T1000 (cell line): ENCODE measurements at places on chromosomes 7 and 10.

DNA sequence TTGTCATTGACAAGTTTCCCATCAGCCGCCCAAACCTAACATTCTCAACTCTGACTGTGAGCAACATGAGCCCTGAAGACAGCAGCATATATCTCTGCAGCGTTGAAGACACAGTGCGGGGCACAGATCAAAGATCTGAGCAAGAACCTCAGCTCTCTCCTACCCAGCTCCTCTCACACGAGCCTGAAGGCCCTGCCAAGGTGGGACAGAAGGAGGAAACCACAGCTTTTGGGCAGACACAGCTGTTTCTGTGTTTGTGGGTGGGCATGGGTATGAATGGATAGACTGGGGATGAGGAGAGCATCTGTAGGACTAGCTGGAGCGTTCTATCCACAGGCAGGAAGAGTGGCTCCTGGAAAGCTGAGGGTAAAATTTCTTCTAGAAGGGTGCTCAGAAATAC is 8.5 kb upstream of the PRSS1 start:
- DNase-seq = no peak

DNA sequence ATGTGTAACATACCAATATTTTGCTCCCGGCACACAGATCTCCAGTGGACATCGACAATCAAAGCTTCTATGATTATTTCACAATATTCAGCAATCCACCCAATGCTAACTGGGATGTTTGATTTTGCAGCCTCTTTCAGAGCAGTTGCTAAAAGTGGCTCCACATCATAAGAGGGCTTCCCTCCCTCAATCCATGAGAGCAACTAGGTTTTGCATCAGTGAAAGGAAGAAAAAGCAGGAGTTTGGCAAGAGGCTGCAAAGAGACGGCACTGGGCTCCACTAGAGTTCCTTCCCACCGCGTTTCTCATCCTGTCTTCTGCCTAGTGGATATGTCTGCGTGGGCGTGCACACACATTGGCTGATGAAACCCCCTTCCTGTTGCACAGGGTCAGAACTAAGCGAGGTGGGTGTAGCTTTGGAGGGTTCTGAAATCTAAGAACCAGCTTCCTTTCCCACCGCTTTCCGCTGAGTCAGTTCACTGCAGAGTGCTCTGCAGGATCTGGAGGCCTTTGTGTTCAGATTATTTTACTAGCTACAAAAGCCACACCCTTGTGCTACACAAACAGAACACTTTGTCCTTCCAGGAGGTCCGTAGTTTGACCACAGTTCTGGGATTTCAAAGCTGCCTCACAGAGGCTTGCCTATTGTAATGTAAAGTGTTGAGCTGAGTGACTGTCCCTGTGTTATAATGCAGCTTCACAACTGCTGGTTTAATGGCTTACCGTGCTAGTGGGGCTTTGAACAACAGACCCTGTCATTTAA is 28.1 kb downstream of the ARL4A start:
- DNase-seq = peak; percentile 8

DNA sequence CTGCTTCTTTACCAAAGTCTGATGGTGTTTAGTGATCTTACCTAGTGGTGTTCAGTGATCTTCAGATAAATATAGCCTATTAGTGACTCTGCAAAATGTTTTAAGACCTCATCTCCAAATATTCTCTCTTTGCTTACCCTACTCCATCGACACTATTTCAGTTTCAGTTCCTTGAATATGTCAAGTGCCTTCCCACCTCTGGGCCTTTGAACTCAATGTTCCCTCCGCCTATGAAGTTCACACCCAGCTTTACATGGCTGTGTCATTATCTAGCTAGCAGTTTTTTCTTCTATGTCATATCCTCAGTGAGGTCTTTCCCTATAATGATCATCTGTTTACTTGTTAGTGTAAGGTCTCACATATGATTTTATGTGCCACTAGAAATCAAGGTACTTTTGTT is 322.6 kb downstream of the DGKB start:
- DNase-seq = no peak

GRCh38 chr10:70906031-70906783 is 17.8 kb upstream of the PCBD1 start:
- DNase-seq = no peak

DNA sequence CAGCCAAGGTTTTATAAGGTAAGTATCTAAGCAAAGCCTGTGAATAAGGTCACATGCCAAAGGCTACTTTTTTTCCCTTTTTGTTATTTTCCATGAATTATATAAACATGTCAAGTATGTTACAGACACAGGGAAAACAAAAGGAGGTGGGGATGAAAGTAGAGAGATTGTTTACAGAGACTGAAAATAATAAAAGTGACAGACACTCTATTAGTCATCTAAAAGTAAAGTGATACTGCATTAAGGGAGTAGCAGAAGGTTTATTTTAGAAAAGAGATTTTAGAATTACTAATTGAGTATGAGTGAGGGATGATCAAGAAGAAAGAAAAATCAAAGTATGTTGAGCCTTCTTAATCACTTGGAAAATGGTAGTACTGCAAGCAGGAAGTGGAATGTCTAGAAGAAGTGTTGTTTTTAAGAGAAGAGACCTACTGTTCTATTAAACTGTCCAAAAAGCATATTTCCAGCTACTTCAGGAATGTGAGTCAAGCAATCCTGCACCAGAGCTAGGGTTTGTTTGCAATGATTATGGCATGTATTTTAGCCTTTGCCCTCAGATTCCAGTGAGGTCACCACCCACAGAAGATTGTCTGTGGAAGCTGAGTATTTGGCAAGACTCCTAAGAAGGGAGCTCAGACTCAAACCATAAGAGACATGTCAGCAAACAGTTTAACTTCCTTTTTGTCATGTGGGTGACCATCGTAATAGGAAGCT is 177.9 kb upstream of the PLXDC2 start:
- DNase-seq = peak; percentile 16

GRCh38 chr10:88918191-88918905 is 34.2 kb downstream of the ACTA2 start:
- DNase-seq = no peak

- DNase-seq = no peak
Observed at GRCh38 chr7:16811551-16811950, 6.8 kb upstream of the AGR2 start.

DNA sequence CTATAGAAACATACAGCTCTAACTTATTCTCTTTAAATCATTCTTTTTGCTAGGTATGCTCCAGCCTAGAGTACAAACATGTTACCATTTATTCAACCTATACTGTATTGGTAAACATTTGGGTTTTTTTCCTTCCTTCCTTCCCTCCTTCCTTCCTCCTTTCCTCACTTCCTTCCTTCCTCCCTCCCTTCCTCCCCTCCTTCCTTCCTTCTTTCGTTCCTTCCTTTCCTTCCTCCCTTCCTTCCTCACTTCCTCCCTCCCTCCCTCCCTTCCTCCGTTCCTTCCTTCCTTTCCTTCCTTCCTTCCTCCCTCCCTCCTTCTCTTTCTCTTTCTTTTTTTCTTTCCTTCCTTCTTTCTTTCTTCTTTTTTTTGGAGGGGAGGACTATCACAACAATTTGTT is 286.7 kb upstream of the PRKCQ start:
- DNase-seq = no peak

- no peak for DNase-seq
Observed at GRCh38 chr7:122686360-122686878, 12.5 kb downstream of the RNF133 start.
